ENCODE measurements at places on chromosomes 4 and X. TPM values are rescaled to one million over a fixed set of nuclear protein-coding genes. Genes with fewer than 3 reads are reported as not detected.

GRCh38 chr4:122917731-122918130, 4.7 kb downstream of the NUDT6 start:
- DNase-seq = no peak

DNA sequence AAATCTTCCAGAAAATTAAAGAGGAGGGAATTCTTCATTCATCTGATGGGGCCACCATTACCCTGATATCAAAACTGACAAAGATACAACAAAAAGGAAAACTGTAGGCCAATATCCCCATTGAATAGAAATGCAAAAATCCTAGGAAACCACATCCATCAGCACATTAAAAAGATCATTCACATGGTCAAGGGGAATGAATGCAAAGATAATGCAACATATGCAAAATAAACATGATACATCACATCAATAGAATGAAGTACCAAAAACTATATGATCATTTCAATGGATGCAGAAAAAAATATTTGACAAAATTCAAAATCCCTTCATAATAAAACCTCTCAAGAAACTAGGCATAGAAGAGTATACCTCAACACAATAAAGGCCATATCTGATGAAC, 108.9 kb upstream of the SH3RF1 start:
- no peak for DNase-seq

COL4A5 gene
- total RNA-seq = 1.7 TPM

- no peak for DNase-seq
Observed at GRCh38 chrX:39550795-39551361, 546.9 kb downstream of the BCOR start.

MORC4 gene
- 22.6 TPM for total RNA-seq

DNA sequence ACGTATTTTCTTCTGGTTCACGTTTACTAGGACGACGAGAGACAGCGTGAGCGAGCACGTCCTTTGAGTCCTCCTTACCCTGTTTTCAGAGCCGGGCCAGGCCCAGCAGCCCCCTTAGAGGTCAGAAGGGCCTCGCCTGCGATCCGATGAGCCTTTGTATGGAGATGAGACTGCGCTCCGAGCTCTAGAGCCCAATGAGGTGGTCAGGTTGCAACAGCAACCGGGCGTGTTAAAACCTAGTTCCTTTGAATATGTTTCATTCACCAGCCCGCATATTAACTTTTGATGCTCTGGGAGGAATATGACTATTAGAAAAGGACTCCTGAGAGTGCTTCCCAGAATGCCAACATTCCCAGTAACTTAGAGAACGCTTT, 55.6 kb upstream of the TADA2B start:
- no peak for DNase-seq

GRIA3 gene
- 0.71 TPM for total RNA-seq

GRCh38 chr4:129453524-129454200, 357.7 kb downstream of the C4orf33 start:
- no peak for DNase-seq

GAGE12E gene
- total RNA-seq = not detected

NUDT10 gene
- not detected for total RNA-seq

DNA sequence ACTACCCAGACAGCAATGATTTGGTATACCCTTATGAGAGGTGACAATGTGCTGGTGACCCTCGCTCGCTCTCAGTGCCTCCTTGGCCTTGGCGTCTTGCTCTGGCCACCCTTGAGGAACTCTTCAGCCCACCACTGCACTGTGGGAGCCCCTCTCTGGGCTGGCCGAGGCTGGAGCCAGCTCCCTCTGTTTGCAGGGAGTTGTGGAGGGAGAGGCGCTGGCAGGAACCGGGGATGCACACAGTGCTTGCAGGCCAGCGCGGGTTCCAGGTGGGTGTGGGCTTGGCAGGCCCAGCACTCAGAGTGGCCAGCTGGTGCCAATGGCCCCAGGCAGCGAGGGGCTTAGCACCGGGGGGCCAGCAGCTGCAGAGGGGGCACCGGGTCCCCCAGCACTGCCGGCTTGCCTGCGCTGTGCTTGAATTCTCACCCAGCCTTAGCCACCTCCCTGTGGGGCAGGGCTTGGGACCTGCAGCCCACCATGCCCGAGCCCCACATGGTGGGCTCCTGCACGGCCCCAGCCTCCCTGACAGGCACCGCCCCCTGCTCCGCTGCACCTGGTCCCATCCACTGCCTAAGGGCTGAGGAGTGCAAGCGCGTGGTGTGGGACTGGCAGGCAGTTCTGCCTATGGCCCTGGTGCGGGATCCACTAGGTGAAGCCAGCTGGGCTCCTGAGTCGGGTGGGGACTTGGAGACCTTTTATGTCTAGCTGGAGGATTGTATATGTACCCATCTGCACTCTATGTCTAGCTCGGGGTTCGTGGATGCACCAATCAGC, 857.0 kb upstream of the IGFBP7 start:
- DNase-seq = no peak

PIM2 gene
- 5.7 TPM for total RNA-seq

SRPK3 gene
- 0.74 TPM for total RNA-seq

GRCh38 chr4:38902221-38902620, 34.6 kb downstream of the FAM114A1 start:
- no peak for DNase-seq

PPEF1 gene
- total RNA-seq = not detected

BLOC1S4 gene
- 14.2 TPM for total RNA-seq

DNA sequence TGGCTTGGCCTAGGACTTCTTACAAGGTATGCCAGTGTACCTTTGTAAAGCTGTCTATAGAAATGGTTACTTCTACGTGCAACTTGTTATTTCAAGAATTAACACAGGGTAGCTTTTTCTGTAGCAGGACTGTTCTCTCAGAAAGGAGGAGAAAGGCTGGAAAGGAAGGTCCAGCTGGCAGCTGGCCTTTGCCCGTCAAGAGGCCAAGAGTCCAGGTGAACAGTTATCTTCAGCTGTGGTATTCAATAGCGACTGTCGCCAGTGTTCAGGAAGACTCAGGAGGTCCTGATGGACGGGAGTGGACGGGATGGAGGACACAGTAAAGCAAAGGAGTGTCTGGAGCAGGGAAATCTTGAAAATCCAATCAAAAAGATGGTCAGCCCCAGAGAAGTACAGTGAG, 4.7 kb downstream of the CYP4V2 start:
- no peak for DNase-seq

DNA sequence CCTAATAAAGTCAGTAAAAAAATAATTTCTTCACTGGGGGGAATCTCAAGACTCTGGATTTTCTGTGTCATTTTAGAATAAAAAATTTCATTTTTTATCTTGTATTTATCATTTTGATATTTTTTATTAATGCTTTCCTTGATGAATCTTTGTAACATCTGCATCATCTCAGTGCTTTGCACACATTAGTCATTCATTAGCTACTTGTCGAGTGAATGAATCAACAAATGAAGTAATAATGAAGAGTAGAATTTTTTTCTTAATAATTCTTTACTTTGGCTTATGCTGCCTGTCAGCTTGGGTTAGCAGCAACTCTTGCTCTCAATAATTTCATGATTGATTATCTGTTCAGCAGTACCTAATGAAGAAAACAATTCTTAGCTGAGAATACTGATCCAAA, 530.8 kb downstream of the GRXCR1 start:
- no peak for DNase-seq
